ENCODE measurements at places on chromosomes 1 and 21.
A peak's percentile ranks its signal among the peaks of the same experiment; 100 is the strongest.

GRCh38 chr1:47830641-47831333 lies 166.4 kb downstream of the TRABD2B start:
- DNase-seq, result no peak

DNA sequence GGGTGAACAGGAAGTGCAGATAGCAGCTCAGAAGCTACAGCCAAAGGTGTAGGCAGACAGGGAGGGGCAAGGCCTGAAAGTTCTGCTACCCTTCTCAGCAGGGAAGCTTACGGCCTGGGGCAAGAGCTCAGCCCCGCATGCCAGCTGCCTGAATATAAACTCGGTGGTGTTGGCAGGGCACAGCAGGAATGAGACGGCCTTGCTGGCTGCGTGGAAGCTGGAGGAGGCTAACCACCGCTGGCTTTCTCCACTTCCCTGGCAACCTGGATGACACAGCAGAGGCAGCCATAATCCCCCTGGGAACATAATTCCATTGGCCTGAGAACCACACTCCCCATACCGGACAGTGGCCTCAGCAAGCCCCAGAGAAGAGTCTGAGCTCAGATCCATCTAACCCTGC lies 81.9 kb upstream of the PRRC2C start:
- DNase-seq, result peak; percentile 36

DNA sequence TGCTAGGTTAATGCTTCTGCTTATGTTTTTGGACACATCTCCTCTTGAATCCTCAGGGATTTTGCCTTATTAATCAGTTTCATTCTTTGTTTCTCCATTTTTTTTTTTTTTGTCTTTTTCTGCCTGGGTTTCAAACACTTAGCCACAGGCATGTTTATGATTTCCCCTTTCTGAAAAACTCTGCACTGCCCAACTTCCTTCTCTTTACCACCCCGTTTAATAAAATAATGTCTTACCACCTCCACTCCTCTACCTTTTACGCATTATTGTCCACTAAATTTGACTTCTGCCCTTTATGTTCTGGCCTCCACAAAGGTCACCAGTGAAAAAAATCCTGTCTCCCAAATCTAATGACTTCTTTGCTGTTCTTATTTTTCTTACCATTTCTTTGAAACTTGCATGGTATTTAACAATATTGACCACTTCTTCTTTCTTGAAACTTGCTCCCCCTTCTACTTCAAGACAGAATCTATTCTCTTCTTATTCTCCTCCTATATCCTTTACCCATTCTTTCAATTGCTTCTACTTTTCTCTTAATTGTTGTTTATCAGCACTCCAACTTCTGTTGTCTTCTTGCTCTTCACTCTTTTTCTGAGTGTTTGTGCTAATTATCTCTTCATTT lies 150.3 kb downstream of the TNFSF18 start:
- no peak for DNase-seq

DNA sequence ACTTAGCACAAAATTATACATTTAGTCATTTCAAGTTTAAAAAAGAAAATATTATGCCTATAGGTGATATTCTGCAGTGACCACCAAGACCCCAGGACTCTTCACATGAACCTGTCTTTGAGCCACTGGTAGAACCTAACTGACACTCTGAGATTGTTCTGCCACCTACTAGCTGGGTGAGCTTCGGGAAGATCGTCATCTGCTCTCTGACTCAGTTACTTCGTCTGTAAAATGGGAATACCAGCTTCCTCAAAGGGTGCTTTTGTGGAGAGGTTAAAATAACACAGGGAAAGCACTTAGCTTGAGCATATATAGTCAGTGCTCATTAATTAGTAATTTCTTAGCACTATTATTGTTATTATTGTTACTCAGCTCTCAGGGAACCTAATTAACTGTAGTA lies 228.5 kb upstream of the JUN start:
- no peak for DNase-seq

DNA sequence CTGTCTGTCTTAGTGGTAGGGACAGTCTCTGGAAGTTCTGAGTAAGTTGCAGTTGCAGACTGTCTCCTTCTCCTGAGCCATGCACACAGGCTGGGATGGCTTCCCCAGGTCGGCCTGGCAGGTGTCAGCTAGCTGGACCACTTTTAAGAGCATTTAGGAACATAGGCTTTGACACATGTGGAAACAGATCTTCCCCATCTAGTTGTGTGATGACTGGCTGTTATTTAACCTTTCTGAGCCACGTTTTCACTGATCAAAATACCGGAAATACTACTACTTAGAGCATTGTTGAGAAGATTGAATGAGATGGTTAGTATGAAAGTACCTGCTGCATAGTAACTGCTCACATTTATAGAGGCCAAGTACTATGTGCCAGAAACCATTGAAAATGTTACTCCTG lies 6.2 kb upstream of the MAPKAPK2 start:
- DNase-seq, result no peak

DNA sequence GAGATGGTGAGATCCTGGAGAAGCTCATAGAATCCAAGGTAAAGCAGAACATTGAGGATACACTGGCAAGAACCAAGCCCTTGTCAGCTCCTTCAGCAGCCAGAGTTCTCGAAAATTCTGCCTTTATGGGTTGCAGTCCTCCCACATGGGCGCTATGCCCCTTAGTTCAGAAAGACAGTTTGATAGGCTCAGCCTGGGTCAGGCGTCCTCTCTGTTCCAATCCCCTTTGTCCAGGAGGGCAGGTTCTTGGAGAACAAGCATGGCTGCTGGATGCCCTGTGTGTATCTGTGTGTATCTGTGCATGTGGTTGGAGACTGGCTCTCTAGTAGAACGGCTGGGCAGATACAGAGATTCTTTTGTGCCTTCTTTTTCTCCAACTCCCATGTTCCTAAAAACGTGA lies 8.0 kb upstream of the NBL1 start:
- DNase-seq, result no peak

- no peak for DNase-seq
Measured at GRCh38 chr1:6461051-6461530, 4.9 kb downstream of the TNFRSF25 start.

DNA sequence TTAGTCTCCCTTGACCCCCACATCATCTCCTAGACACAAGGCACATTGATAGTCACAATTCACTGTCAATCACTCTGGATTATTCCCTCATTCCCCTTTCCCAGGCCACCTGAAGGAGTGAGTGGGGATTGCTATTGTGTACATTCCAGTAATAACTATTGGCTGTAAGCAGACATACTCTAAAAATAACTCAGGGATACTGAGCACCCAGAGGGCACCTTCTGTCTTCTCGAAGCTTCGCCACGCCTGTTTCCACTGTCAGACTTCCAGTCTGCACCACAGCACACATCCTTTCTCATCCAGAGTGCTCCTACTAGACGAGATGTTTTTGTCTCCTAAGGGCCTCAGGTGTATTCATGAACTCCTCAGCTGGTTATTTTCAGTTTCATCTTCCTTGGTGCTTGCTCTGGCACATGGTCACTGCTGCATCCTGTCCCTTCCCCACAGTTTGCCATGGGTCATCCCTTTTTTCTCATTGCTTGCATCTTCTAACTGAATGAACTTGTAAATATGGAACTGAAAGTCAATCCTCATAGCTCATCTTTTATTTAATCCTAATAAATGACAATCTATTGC lies 848 bp upstream of the APOBEC4 start:
- no peak for DNase-seq

GRCh38 chr1:179026813-179027669 lies 1.3 kb downstream of the FAM20B start:
- DNase-seq, result no peak

DNA sequence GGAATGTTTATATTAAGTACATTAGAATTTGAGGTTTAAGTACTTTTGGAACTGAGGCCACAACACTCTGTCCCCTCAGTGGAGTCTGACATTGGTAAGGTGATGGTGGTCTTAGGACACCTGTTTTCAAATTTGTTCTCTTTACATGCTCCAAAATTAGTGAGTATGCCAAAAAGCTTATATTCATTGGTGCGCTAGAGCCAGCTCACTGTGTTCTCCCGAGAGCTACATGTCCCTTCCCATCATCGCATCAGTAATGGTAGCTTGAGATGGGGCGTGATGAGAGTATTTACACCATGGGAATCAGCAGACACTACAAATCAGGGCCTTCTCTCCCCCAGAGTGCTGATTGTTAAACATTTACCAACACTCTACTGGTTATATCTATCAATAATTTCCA lies 19.5 kb downstream of the ETS2 start:
- no peak for DNase-seq

- no peak for DNase-seq
Measured at GRCh38 chr1:66000033-66000637, 207.4 kb downstream of the PDE4B start.

DNA sequence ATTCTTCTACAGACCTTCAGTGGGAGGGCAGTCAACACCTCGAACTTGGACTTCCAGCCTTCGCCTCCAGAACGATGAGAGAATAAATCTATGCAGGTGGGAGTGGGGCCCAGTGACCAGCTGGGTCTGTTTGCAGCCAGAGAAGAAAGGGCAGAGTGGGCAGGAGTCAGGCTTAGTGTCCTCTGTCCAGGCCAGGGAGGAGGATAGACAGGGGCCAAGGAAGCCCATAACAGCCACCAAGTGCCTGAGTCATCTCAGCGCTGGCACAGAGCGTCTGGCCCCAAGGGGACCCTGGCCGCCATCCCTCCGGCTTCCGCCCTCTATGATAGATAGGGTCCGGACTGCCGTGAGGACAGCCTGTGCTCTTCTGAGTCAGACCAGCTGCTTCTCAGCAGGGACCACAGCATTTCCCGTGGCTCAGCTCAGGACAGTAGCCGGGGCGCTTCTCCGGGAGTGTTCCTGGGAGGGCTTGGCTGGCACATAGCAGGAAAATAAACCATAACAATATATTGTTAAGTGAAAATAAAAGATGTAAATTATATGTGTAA lies 133.1 kb upstream of the C1orf174 start:
- DNase-seq, result no peak

GRCh38 chr1:223386013-223386412 lies 7.2 kb upstream of the CCDC185 start:
- DNase-seq, result no peak

DNA sequence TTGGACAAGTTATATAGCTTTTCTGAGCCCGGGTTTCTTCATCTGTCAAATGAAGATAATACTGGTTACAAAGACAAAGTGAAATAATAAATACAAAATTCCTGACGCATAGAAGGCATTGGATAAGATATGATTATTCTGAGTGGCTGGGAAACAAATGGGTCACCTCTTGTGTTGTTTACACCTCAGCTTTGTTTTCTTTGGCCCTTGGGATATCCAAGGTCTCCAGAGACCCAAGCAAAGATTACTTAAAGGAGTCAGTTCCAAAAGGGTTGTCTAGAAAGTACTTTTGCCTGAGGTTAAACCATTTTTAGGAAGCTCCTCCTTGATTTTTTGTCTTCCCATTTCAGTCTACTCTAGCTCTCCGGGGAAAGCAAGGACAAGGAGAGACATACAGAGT lies 9.7 kb downstream of the KHDRBS1 start:
- DNase-seq, result no peak

DNA sequence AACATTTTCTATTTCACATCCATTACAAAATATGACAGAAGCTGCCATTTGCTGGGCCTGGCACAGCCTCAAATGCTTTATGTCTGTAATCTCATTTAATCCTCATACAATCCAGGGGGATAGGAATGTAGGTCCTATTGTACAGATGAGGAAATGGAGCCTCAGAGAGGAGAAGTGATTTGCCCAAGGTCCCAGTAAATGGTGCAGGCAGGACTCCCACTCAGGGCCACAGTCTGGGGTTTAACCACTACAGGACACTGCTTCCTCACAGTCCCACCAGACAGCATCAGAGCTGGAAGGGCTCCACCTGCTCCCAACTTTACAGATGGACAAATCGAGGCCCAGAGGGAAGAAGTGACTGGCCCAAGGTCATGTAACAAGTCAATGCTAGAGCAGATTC lies 20.6 kb upstream of the RNF19B start:
- no peak for DNase-seq

- peak; percentile 40 for DNase-seq
Measured at GRCh38 chr1:212967801-212968200, 17.5 kb downstream of the VASH2 start.
